ENCODE measurements at places on chromosomes 6 and 20.

GRCh38 chr6:146850238-146850896 lies 251.6 kb downstream of the ADGB start:
- DNase-seq: no peak

DNA sequence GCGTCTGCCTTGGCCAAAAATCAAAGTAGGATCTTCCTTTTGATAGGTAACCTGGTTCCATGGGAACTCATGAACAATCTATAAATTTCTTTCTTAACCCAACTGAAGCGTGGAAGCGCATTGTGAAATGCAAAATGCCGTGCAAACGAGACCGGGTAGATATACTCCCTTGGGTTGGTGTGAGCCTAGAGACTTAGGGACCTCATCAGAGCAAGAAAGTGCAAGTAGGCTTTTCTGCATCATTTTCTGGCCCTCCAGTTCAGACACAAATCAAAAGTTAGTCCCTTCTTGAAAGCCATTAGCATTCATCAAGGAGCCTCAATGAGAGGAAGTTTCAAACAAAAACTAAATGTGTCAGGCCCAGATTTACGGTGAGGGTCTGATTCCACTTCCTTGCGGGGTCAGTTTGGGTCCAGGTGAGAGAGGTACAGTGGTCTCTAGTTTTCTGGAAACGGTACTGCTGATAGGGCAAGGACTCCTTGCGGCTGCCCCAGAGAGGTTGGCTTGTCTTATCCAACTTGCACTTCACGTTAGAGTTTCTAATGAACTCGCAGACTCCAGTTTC lies 5.3 kb upstream of the ZNF184 start:
- no peak for DNase-seq

GRCh38 chr20:25605148-25605547 lies 18.7 kb downstream of the NANP start:
- DNase-seq: no peak

DNA sequence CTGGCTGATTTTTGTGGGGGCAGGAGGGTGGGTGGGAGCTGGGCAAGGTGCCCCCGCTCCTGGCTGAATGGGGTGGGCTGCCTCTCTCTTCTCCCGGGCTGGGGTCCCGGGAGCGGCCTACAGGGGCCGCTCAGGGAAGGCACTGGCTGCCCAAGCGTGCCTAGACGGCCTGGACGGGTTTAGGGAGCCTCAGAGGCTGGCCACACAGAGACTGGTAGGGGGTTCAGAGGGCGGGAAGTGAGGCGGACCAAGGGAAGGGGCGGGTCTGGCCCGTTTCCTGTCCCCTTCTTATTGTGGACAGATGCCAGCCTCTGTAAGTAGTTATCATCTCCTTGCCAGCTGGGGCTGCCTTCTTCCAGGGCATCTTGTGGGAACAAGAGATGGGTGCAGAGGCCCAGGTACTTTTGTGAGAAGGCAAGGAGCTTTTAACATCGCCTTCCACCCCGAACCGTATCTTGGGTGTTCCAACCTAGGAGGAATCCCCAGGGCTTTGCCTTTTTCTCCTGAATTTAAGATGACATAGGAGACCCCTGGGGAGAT lies 437 bp downstream of the CD40 start:
- DNase-seq: no peak

DNA sequence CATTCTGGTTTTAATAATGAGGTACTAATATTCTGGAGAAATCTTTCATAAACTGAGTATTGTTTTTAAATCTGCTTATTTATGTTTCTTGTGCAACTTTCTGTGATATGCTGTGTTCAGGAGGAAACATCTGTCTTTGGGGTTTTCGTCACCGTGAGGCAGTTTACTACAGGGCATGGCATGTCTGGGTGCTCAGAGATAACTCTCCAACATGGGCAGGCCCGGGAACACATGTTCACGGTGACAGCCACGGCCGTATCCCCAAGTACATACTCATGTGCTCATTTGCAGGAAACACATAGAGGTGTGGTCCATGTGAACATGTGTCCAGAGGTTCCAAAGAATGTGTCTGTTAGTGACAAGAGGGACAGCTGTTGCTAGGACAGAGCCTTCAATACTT lies 62.1 kb upstream of the CNKSR3 start:
- DNase-seq: no peak

GRCh38 chr6:38593998-38594665 lies 45.6 kb downstream of the BTBD9 start:
- DNase-seq: no peak

All from right renal pelvis (tissue), 4 donors.